Epithelial cell of esophagus (primary cell): ENCODE measurements at places on chromosomes 4 and X.
A peak's percentile ranks its signal among the peaks of the same experiment; 100 is the strongest.

DNA sequence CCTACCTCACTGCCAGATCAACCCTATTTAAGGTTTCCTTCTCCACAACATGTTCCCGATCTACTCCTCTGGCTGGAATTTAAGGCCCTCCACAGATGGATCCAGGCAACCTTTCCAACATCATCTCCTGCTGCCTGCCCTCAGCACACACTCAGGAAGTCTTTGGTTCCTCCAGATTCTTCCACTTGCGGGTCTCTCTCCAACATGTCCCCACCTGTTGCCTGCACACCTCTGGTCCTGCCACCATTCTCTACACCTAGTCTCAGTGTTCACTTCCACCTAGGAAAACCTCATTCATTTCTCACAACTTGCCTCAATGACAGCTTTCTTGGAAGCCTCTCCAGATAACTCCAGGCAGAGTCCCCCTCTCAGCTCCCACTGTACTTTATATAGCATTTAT lies 80.1 kb downstream of the RTL5 start:
- DNase-seq: no peak

DNA sequence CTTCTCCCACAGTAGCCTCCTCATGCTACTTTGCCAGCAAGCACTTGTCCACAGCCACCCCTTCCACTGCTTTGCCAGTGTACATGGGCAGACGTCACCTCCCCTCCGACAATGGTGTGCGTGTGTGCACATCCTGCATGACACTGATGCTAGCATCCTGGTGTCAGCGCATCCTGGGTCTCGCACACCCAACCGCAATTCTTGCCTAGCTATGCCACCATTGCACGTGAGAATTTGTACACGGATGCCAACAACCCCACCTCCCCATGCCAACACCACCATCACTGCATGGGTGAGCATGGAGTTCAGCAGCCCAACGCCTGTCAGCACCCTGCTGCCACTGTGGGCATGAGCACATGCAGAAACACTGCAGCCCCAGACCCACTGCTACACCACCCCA lies 550.0 kb downstream of the STPG2 start:
- no peak for DNase-seq

- peak; percentile 49 for DNase-seq
Observed at GRCh38 chr4:145546175-145546915, 64.7 kb downstream of the SMAD1 start.

GRCh38 chr4:44842531-44842930 lies 116.2 kb upstream of the GNPDA2 start:
- DNase-seq: no peak

- no peak for DNase-seq
Observed at GRCh38 chr4:10009861-10010500, 11.3 kb downstream of the SLC2A9 start.

DNA sequence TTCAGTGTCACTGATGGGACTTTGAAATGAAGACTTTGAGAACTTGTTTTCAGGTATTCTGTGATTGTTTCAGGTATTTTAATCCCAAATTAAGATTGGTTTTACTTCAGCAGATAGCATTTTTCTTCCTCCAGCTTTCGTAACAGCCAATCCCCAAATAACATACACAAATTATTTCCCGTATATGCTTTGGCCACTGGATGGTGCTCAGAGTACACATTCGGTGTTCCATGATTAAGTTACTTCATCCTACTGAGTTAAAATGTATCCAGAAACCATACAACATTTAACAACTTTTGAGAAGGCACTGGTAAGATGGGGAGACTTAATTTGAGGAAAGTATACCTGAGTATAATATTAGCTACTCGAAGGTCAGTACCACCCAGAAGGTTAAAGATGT lies 233.4 kb upstream of the FAM47A start:
- peak; percentile 41 for DNase-seq

GRCh38 chr4:6230502-6230785 lies 30.1 kb upstream of the JAKMIP1 start:
- no peak for DNase-seq

DNA sequence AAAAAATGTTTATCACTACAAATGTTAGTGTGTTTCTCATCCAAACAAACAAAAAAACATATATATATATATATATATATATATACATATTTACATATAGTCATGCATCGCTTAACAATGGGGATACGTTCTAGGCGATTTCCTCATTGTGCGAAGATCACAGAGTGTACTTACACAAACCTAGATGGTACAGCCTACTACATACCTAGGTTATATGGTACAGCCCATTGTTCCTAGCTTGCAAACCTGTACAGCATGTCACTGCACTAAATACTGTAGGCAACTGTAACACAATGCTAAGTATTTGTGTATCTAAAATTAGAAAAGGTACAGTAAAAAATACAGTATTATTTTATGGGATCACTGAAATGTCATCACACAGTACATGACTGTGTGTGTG lies 16.4 kb upstream of the TMSB4X start:
- DNase-seq: no peak

DNA sequence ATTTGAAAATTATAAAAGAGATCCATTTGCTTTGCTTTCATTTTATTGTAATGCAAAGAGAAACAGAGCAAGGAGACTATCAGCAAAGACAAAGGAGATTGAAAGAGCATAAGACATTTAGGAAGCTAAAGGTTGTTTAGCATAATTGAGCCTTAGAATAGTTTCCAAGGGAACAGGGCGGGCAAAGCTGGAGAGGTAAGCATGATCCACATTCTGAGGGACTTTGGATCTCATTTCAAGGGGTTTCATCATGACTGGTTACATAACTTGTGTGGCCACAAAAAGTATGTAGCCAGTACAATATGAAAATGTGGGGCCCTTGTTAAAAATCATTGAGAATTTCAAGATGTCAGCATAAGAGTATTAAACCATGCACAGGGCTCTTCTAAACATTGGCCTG lies 406.5 kb downstream of the RPA4 start:
- no peak for DNase-seq

GRCh38 chr4:74105656-74106280 lies 6.8 kb upstream of the CXCL2 start:
- no peak for DNase-seq
